ENCODE measurements at places on chromosomes 13 and 19.
A peak's percentile ranks its signal among the peaks of the same experiment; 100 is the strongest.

DNA sequence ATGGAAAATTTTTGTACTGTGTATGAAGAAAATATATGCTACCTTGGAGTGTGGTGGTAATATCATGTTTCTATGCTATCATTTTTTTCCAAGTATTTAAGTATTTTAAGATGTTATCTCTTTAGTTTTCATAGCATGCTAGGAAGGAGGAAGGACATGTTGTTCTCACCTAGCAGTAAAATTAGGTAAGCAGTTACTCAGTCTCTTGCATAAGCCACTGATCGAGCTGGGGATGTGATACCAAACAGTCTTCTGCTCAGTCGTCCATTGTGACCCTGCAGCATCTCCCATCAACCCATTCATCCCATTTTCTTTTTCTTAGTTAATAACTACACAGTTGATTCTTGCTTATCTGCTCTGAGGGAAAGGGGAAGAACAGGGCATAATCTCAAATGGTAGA lies 130.6 kb downstream of the KLF5 start:
- no peak for DNase-seq

GRCh38 chr19:43581467-43581866 lies 5.9 kb downstream of the PINLYP start:
- no peak for DNase-seq

- DNase-seq: no peak
Observed at GRCh38 chr19:416416-416815, 7.5 kb upstream of the C2CD4C start.

DNA sequence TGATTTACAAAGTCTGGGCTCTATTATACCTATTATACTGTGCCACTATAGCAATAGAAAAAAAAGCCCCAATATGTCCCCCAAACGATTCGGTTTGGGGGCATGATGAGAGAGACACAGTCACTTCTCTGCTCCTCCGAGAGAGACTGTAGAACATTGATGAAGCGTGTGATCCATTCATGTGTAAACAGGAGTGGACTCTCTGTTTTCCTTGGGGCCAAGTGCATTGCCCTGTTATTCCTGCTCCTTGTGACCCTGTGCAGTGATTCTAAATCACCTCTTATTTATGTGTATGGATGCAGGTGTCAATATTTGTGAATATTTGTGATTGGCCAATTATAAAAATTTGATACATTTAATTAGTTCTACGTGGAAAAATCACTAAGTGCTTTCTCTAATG lies 17.0 kb downstream of the F10 start:
- no peak for DNase-seq

- DNase-seq: peak; percentile 83
Observed at GRCh38 chr13:80469853-80470381, 129.0 kb upstream of the SPRY2 start.

DNA sequence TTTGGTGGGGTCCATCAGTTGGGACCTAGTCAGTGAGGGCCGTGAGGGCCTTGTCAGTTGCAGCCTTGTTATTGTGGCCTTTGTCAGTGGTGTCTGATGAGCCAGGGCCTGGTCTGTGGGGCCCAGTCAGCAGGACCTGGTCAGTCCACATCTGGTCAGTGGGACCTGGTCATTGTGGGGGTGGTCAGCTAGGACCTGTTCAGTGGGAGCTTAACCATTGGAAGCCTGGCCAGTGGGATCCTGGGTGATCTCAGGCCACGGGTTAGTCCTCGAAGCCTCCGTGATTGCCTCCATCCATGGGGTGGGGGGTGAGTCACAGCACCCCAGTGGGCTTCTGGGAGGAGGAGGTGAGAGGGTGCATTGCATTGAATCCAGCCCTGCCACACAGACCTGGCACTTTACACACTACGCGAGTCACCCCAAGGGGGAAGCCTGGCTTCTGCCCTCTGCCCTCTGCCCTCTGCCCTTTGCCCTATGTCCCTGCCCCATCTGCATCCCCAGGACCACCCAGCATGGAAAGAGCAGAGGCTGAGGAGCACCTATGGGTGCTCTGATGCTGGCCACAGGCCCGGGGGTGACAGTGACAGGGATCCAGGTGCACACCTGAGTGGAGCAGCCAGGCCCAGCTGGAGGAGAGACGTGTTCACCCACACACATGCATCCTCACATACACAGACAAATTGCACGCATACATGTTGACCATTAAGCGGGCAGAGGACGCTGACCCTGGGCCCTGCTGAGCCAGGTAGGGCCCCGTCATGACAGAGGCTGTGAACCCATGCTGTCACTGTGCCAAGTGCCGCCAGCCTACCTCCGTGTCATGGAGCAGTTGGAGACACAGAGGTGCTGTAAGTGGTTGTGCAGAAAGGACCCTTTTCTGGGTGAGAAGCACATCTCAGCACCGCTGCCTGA lies 59.8 kb upstream of the TPM4 start:
- no peak for DNase-seq

GRCh38 chr19:1310853-1311180 lies 25.1 kb downstream of the EFNA2 start:
- no peak for DNase-seq

Measured in ELR (cell line).